Right ventricle myocardium inferior (tissue), 1 donor: ENCODE measurements at places on chromosomes 11 and 22.

GRCh38 chr11:120212259-120212878, 1.5 kb downstream of the OAF start:
- peak; percentile 34 for DNase-seq

- no peak for DNase-seq
Observed at GRCh38 chr11:36557991-36558390, 9.8 kb upstream of the RAG1 start.

- no peak for DNase-seq
Observed at GRCh38 chr11:68432874-68433273, 27.7 kb upstream of the PPP6R3 start.

GRCh38 chr11:126969865-126970479, 30.6 kb downstream of the KIRREL3 start:
- no peak for DNase-seq

DNA sequence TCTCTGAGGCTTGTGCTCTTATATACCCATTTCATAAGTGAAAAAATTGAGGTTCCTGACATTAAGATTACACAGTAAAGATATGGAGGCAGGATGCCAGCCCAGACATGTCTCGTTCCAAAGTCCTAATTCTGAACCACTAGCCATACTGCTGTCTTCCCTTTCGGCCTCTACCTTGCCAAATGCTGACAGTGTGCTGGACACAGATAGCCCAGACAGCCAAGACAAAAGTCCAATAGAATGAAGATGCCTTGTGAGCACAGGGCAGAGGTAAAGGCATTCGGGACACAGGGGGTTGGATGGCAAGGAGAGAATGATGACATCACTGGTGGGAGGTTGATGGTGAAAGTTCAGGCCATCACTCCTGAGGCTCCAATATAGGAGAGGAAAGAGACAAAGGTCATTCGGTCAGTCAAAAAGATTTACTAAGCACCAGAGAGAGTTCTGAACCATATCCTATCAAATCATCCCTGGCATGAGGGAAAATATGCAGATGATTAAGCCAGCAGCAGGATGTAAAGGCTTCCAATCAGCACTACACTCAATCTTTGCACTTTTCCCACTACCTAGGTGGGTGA, 174.0 kb upstream of the MTMR2 start:
- DNase-seq, result no peak

GRCh38 chr22:49487950-49488349, 339.7 kb downstream of the BRD1 start:
- DNase-seq, result no peak

DNA sequence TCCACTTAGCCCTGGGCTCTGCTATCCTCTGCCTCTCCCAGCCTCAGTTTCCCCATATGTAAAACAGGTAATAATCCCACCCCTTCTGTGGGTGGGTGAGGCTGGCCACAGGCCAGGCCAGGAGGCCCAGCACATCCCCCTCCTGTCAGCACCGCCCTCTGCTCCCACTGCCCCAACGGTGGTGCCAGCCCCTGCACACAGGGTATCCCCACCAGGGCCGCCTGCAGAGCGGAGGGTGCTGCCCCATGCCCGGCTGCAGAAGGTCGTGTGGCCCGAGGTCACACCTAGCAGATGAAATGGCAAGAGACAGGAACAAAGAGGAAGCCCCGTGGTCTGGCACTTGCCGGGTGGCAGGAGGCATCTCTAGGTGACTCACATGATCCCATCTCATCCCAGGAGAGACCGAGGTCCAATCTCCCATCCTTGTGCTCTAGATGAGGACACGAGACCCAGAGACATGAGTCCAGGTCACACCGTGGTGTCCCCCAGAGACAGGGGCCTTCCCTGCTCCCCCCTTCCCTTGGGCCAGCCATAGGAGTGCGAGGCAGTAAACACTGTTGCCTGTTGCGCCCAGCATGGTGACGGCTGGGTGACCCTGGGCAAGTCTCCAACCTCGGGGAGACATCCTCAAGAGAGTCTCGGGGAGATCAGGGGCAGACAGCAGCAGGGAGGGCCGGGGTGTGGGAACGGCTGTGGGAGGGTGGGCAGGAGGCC, 27.2 kb upstream of the PPARA start:
- DNase-seq, result no peak

DNA sequence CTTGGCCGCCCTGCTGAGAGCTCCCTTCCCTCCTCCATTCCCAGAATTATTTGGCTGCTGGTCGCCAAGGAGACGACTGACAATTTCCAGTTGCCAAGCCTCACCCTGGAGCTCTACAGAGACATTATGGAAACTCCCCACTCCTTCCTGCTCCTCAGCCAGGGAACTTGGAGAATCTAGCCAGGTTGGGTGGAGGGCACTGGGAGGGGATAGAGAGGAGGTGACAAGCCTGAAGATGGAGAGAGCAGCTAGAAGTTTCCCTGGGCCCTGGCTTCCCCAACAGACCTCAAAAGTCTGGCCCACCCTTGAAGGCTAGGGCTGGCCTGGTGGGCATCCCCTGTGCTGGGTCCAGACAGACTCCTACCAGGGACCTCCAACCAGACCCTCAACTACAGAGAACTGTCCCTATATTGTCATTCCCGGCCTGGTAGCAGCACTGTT, 6.7 kb upstream of the VSIG10L2 start:
- DNase-seq, result no peak

- no peak for DNase-seq
Observed at GRCh38 chr22:48365386-48365785, 1462.3 kb downstream of the BRD1 start.

DNA sequence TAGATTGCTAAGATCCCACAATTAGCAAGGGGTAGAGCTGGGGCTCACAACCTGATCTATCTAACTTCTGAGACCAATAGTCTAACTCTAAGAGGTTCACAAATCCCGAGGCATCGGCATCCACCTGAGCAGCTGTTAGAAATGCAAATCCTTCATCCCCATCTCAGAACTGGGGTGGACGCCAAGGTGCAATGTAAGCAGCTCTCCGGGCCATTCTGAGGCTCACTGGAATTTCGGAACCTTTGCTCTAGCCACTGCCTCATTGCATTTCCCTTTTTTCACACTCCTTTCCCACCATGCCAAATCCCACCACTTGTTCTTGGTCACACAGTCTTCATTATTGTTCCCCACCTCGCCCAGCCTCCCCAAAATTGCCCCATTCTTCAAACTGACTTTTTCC, 29.8 kb downstream of the MAML2 start:
- DNase-seq, result no peak

GRCh38 chr11:62918531-62918930, 2.6 kb downstream of the CHRM1 start:
- DNase-seq, result no peak
